Pons (tissue), 1 donor: ENCODE measurements at places on chromosomes 6 and 20.

DNA sequence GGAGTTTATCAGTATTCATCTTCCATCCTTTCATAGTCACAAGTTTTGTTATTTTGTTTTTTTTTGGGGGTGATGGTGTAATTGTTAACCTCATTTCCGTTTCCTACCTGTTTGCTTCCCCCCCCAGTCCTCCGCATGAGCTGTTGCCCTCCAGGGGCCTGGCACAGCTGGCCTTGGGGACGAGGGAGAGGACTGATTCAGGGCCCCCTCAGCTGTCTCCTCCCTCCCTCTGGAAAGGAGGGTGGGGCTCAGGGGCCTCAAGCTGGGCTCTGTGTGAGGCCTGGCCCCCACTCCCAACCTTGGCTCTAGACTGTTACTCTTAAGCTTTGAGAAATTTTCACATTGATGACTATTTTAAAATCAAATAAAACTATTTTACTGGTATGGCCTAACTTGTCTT, 4.0 kb downstream of the LRRC73 start:
- DNase-seq, result no peak

GRCh38 chr6:97656706-97657350, 373.8 kb upstream of the MMS22L start:
- DNase-seq, result no peak

GRCh38 chr6:155130161-155130853, 133.5 kb upstream of the CLDN20 start:
- DNase-seq, result no peak

DNA sequence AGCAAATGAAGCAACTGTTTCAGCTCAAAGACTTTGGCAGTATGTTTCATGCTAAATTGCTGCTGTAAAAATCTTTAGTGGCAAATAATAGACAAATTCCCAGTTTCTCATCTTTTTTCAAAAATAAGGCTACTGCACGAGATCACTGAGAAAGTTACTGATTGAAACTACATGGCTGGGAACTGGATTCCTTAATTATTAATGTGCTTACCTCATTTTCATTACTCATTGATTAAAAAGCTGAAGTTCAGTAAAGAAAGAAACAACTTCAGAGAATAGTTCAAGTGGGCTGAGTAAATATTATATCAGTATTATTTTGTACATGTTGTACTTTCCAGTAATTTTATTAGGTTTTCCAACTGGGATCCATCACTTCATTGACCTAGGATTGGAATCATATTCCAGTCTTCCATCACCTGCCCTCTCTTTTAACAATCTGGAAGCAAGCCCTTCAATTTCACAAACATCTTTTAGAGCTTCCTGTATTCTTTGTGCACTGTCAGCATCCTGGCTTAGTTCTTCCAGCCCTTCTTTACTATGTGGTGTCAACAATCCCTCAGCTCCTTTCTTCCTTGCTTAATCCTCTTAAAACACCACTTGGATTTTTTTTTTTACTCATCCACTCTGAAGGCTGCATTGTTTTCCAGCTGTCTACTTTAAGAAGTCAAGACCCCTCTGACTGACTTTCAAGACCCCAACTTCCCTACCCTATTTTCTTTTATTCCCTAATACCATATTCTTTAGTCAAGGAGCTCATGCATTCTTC, 4.3 kb downstream of the MEI4 start:
- no peak for DNase-seq

DNA sequence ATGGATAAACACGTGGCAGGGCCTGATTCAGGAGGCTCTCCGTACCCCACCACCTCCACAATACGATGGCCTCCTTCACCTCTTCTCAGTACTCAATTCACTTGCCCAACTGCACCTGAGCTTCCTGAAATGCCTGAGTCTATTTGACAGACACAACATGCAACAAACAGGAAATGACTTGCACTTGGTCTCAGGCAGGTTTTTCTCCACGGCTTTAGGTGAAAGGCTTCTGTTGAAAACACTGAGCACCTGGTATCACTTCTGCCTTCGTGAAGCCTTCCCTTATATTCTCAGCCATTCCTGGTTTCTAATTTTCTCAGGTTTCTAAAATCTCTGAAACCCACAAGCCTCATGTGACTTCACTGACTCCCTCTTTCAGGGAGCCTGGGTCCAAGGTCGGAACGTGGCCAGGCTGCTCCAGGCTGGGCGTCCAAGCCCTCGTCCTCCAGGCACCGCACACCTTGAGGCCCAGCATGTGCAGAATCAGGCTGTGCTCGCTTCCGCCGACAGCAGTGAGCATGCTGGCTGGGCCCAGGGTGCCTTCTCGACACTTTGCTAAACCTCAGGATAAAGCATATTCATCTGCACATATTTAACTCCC, 34.7 kb downstream of the TAF4 start:
- no peak for DNase-seq

GRCh38 chr20:59942245-59942644, 2.1 kb downstream of the FAM217B start:
- DNase-seq, result no peak

DNA sequence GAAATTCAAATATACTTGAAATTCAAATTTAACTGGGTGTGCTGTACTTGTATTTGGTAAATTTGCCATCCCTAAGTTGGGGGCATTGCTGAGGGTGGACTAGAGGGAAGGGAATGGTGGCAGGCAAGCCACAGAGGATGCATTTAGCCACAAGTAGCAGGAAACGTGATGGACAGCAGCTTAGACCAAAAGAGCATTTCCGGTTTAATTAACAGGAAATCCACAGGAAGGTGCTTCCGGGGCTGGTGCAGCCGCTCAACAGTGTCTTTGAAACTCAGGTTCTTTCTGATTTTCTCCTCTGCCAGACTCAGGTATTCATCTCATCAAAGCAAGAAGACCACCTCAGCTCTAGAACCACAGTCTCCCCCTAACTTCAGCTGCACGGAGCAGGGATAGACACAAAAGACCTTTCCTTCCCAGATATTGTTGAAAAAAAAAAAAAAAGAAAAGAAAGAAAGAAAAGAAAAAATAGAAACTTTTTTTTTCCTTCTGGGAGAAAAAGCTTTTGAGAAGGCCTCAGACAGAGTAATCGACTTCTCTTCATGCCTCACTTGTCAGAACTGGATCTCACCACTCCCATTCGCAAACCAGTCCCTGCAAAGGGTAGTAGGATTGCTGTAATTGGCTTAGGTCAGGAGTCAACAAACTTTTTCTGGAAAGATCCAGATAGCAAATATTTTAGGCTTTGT, 8.0 kb upstream of the BCAS1 start:
- DNase-seq, result no peak

GRCh38 chr20:49572857-49573256, 4.9 kb upstream of the PTGIS start:
- DNase-seq, result no peak

- no peak for DNase-seq
Observed at GRCh38 chr6:118668761-118669385, 17.5 kb upstream of the CEP85L start.

- no peak for DNase-seq
Observed at GRCh38 chr6:122363769-122364483, 35.5 kb upstream of the HSF2 start.

DNA sequence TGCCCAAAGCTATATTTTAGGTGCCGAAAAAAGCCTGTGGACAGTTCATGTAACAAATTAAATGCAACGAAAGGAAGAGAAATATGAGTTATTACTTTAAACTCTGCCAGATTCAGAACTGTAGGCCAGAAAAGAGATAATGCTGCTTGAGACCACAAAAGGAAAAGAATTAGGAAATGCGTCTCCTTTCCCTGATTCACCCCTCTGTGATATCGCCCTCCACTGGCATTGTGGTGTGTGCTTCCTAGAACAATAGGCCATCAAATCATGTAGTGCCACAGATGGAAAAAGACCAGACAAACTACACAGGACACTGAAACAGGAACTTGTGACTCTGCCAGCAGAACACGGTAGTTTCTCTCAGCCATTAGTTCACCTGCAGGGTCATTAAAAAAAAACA, 14.7 kb upstream of the LAMA4 start:
- no peak for DNase-seq
